ENCODE measurements at places on chromosomes 7 and 10.
A peak's percentile ranks its signal among the peaks of the same experiment; 100 is the strongest.

GRCh38 chr10:44500451-44500850, 115.6 kb upstream of the CXCL12 start:
- DNase-seq, result no peak

DNA sequence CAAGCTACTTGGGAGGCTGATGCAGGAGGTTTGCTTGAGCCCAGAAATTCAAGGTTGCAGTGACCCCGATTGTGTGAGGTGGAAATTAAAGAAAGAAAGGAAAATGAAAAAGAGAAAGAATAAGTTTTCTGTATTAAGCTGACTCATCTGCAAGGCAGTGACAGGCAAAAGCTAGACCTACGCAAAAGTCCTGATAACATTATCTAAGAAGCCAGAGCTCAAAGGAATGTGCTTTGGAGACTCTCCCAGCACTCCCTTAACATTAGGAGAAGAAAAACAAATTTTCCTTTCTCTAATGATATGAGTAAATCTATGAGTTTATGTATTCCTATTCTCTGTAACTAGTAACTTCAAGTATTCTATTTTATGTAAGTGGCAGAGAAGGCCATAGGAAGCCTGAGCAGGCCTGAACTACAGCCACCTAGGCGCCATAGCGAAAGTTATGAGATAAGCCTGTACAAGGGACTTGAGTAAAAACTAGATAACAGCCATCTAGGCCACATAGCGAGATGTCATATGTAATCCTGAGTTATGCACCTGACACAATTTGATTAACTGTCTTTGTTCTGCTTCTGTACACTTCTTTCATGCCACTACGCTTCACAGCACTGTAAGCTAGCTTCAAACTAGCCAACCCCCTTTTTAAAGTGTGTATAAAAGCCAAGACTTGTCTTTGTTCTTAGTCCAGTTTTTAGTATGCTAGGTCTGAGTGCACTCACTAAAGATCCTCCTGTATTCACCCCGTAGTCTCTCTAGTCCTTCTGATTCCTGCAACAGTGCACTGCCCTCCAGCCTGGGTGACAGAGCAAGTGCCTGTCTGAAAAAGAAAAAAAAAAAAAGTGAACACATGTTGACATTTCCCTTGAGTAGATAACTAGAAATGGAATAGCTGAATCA, 9.4 kb upstream of the ZWINT start:
- no peak for DNase-seq

DNA sequence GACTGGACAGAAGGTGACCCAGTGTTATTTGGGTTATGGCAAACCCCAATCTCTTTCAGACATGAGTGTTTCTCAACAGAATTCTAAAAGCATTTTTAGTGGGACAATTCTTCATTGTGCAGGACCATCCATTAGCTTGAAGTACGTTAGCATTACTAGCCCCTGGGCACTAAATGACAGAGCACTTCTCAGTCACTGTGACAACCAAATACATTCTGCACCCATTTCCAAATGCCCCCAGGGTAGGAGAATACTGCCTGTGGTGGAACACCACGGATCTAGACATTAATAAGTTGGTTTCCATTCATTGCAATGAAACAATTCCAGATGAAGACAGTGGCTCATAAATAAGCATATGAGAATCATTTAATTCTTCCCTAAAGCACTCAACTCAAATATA, 102.4 kb upstream of the FRMD4A start:
- no peak for DNase-seq

- DNase-seq, result peak; percentile 68
These were observed 169.7 kb downstream of the NRF1 start for GRCh38 chr7:129780974-129781927.

DNA sequence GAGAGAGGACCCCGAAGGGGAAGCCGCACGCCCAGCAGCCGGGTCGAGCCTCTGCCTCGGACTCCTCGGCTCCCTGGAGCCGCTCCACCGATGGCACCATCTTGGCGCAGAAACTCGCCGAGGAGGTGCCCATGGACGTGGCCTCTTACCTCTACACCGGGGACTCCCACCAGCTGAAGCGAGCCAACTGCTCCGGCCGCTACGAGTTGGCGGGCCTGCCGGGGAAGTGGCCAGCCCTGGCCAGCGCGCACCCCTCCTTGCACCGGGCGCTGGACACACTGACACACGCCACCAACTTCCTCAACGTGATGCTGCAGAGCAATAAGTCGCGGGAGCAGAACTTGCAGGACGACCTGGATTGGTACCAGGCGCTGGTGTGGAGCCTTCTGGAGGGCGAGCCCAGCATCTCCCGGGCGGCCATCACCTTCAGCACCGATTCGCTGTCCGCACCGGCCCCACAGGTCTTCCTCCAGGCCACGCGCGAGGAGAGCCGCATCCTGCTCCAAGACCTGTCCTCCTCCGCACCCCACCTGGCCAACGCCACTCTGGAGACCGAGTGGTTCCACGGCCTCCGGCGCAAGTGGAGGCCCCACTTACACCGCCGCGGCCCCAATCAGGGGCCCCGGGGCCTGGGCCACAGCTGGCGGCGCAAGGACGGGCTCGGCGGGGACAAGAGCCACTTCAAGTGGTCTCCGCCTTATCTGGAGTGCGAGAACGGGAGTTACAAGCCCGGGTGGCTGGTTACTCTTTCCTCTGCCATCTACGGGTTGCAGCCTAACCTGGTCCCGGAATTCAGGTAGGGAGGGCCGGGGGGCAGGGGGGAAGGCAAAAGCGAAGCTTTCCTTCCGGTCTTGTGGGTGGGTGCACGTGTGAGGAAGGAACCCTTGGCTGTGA, 973 bp downstream of the GPR158 start:
- peak; percentile 3 for DNase-seq

- DNase-seq, result no peak
These were observed 341.2 kb downstream of the CRPPA start for GRCh38 chr7:16080131-16080530.

GRCh38 chr7:45084901-45085618, 3.7 kb downstream of the NACAD start:
- no peak for DNase-seq

GRCh38 chr7:141698247-141699015, 3.5 kb downstream of the DENND11 start:
- DNase-seq, result no peak

- DNase-seq, result no peak
These were observed 9.5 kb downstream of the PPIA start for GRCh38 chr7:44805950-44806349.

DNA sequence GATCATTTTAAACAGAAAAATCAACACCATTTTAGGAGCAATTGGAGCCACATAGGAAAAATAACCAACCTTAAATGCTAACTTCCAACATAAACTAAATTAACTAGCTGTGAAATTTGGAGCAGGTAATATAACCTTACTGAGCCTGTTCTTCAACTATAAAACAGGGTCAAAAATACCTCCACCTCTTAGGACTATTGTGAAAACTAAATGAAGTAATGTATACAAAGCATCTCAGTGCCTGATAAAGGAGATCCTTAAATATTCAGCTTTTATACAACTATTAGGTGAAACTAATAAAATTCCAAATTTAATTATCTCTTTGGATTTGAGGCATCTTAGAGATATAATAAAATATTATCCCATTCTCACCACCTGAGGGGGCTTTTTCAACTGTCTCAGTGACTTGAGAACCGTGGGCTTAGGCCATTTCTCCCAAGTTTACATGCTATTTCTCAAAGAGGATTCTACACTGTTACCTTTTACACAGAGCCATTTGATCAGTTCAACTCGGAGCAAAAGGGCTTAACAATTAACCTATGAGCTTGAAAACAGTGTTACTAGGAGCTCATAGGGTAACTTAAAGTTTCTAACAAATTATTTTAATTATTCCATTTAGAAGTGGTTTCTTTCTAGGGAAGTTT, 165.0 kb upstream of the ASAH2 start:
- no peak for DNase-seq

- no peak for DNase-seq
These were observed 152.5 kb upstream of the LYZL1 start for GRCh38 chr10:29136411-29136810.

GRCh38 chr10:1526436-1527055, 210.8 kb downstream of the ADARB2 start:
- DNase-seq, result no peak

DNA sequence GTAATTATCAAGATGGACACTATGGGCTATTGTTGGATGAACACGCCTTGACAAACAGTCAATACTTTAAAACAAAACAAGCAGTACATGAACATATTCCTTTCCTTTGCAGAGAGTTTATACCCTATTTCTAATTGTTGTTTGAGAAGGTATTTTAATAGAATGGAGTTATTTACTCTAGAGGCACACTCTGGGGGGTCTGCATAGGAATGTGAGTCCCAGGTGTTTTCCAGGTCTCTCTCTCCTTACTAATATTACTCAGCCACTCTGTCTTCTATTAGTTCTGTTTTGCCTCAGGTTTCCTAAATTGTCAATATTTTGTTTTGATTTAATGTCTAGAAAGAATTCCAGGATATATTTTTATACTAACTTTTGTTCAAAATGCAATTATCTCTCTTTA, 1091.4 kb downstream of the CNTNAP2 start:
- DNase-seq, result no peak

- DNase-seq, result no peak
These were observed 12.8 kb upstream of the MBL2 start for GRCh38 chr10:52785418-52785817.

DNA sequence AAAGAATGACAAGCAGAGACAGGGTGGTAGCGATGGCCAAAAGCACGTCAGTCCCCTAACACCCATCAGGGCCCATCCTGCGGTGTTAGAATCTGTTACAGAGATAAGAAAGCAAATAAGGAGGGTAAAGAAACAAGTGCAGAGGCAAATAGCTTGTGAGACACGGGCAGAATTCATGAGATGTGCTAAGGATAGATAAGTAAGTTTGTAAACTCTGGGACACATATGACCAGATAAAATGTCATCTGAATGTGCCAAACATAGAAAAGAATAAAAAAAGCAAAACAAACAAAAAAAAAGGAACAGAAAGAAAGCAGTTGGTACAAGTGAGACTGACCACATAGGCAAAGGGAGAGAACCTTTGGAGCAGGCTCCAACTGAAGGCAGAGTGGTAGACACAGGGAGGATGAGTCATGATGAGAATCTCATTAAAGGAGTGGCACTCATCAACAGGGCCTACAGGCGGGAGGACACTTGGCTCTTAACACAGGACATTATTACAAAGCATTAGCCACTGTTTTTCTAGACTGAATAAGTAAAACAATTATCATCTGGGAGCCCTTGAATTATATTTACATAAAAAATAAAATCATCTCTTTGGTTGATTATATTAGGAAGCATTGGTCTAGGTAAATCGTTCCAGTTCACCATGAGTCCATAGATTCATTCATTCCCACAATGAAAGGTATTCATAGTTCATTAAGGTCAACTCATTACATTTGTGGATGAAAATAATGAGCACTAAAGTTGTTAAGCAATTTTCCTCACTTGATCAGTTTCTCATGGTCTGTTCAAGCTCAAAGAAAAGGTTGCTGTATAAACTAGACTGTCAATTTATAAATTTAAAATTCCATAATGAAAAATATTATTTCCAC, 21.5 kb upstream of the EPHB6 start:
- no peak for DNase-seq

DNA sequence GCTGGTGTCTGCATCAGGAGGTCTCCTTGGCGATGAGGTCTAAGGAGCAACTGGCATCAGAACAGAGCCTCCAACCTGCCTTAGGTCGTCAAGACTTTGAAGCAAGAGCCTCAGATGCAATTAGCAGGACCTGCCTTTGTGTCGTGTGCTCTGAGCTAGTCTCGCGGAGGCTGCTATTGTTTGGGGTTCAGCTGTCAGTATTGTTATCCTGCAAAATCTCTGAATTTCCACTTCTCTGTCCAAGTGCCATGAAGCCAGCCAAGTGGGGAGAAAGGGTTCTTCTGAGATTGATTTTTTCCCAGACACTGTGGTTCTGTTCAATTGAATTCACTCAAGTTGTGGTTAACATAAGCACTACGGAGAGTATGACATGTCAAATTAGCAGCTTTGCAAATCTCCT, 78.7 kb downstream of the ADARB2 start:
- DNase-seq, result peak; percentile 24

- no peak for DNase-seq
These were observed 13.9 kb downstream of the HDAC9 start for GRCh38 chr7:18509481-18509880.

DNA sequence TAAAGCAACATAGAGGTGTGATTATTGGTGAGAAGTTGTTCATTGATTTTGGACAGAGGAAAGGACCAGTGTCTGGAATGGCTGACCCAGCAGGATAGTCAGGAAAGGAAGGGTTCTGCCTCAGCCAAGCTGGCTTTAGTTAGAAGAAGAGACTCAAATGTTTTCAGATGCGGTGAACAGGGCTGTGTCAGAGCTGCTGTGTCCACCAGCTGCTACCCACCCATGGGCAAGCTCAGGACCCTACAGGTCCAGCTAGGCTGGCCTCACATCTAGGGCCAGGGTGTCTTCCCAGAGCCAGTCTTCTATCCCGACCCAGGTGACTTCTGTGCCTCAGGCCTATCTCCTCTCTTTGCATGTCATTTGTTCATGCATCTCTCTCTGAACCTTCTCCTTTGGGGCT, 37.3 kb upstream of the CXCL12 start:
- DNase-seq, result no peak
